ENCODE measurements at places on chromosomes 13 and 19. TPM values are rescaled to one million over a fixed set of nuclear protein-coding genes. Genes with fewer than 3 reads are reported as not detected.

GRCh38 chr13:29802621-29803020 is 47.8 kb downstream of the UBL3 start:
- H3K27ac ChIP-seq = peak overlapping the region; percentile 13
- H3K4me3 ChIP-seq = no peak overlapping the region
- H3K36me3 ChIP-seq = no peaks in the 10 kb centered on the region
- no peak for DNase-seq

DNA sequence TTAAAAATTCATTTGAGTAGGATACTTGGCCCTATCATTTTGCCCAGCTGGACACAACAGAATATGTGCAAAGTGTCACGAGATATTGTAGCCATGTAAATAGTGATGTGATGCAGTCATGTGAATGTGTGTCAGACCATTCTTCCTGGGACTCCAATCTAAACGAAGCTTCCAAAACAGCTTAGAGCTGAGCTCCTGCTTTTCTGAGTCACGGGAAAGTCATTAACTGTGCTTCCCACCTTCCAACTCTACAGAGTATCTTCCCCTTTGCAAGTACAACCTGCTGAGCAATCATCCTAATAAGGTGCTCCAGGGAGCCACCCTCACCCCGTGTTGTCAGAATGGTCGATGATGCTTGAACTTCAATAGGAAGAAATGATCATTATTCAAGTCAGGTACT is 294.7 kb downstream of the MYO16 start:
- H3K36me3 ChIP-seq = no peaks in the 10 kb centered on the region
- peaks cover 4% of the 10 kb centered on the region for H3K4me1 ChIP-seq
- no peaks in the 10 kb centered on the region for H3K27me3 ChIP-seq
- no peak overlapping the region for H3K27ac ChIP-seq
- peak; percentile 73 for DNase-seq

IGSF23 gene
- total RNA-seq = not detected

ZNF100 gene
- total RNA-seq = 1.8 TPM

KLK1 gene
- total RNA-seq = not detected

GRCh38 chr19:13881251-13881691 is 4.3 kb downstream of the NANOS3 start:
- H3K4me1 ChIP-seq = peaks cover 20% of the 10 kb centered on the region
- peak overlapping the region; percentile 10 for H3K4me3 ChIP-seq
- H3K36me3 ChIP-seq = no peaks in the 10 kb centered on the region

Data from osteoblast (primary cell).